ENCODE measurements at places on chromosomes 4 and X. TPM values are rescaled to one million over a fixed set of nuclear protein-coding genes. Genes with fewer than 3 reads are reported as not detected.

The PFKFB1 gene
- total RNA-seq, result 0.59 TPM

The CXorf49 gene
- not detected for total RNA-seq

The CLDN22 gene
- total RNA-seq, result not detected

The WWC2 gene
- 3.6 TPM for total RNA-seq

The WNK3 gene
- total RNA-seq, result 0.19 TPM
